Activated naive CD4-positive, alpha-beta T cell treated with anti-CD3 and anti-CD28 coated beads for 36 hours (primary cell): ENCODE measurements at places on chromosomes 7 and 10. TPM values are rescaled to one million over a fixed set of nuclear protein-coding genes. Genes with fewer than 3 reads are reported as not detected.

DNA sequence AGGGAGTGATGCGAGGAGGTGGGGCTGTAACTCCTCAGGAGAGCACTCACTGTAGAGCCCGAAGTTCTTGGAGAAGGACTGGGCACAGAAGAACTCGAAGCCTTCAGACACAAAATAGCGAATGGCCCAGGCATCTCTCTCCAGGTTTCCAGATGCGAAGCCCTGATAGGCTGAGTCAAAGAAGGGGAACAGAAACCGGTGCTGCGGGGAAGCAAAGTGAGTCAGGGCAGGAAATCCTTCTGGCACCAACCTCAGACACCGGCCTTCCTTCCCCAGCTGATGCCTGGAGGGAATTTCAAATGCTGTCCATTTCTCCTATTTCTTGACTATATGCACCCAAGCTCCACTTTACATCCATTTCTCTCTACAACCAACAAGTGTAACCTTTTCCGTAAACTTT is 26.8 kb downstream of the GOT1 start:
- H3K27me3 ChIP-seq: no peaks in the 10 kb centered on the region
- H3K27ac ChIP-seq: no peak overlapping the region
- peaks cover 40% of the 10 kb centered on the region for H3K36me3 ChIP-seq
- H3K4me3 ChIP-seq: no peak overlapping the region

Gene VSTM4
- not detected for total RNA-seq

Gene LIPM
- total RNA-seq: not detected

DNA sequence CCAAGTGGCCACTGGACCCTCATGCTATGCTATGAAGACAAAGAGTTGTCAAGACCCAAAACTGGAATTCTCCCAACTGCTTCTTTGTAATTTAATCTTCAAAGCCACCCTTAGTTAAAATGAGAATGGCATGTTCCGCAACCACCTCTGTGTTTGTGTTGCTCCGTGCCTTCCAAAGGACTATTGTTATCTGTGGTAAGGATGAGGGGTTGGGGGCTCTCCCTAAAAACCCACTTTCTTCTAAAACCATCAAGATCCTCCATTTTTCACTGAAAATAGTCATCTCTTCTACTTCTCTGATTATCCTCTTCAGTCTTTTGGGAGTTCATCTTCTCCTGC is 222.1 kb upstream of the AOAH start:
- no peak overlapping the region for H3K4me3 ChIP-seq
- no peaks in the 10 kb centered on the region for H3K27me3 ChIP-seq
- peaks cover 16% of the 10 kb centered on the region for H3K4me1 ChIP-seq
- DNase-seq: no peak
- H3K27ac ChIP-seq: no peak overlapping the region

GRCh38 chr7:151925446-151926335 is 30.6 kb upstream of the GALNTL5 start:
- H3K27me3 ChIP-seq: no peaks in the 10 kb centered on the region
- peak; percentile 60 for DNase-seq
- peaks cover 10% of the 10 kb centered on the region for H3K4me1 ChIP-seq
- no peak overlapping the region for H3K4me3 ChIP-seq
- H3K27ac ChIP-seq: peak overlapping the region; percentile 51

- H3K4me1 ChIP-seq: no peaks in the 10 kb centered on the region
- DNase-seq: no peak
- peaks cover under 1% of the 10 kb centered on the region for H3K27me3 ChIP-seq
- no peak overlapping the region for H3K4me3 ChIP-seq
- no peaks in the 10 kb centered on the region for H3K36me3 ChIP-seq
Measured at GRCh38 chr7:34772296-34772938, 114.4 kb downstream of the NPSR1 start.

Gene FAM53B
- total RNA-seq: 11.8 TPM

Gene PNLIPRP2
- not detected for total RNA-seq

Gene NCF1
- total RNA-seq: 0.50 TPM

GRCh38 chr10:71627230-71627939 is 92.2 kb downstream of the C10orf105 start:
- no peaks in the 10 kb centered on the region for H3K27me3 ChIP-seq
- no peak overlapping the region for H3K27ac ChIP-seq

- H3K27me3 ChIP-seq: peaks cover 11% of the 10 kb centered on the region
- DNase-seq: no peak
- H3K36me3 ChIP-seq: no peaks in the 10 kb centered on the region
- no peak overlapping the region for H3K4me3 ChIP-seq
- H3K27ac ChIP-seq: no peak overlapping the region
Measured at GRCh38 chr7:127290801-127291361, 38.1 kb upstream of the GRM8 start.

DNA sequence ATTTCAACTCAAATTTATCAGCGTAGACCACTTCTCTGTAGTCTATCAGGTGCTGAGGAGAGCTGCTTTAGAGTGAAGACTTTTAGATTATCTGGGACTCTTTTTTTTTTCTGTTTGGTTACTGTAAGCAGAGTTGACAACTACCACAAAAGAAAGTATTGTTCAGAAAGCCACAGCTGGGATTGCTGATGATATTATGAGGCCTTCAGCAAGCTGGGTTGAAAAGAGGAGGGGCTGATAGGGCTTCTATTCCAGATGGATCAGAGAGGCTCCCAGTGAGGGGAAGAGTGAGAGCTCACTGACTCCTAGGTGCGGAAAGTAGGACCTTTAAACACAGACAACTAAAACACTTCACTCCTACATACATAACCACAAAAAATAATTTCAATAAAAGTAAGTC is 188.5 kb upstream of the FERD3L start:
- no peak overlapping the region for H3K4me3 ChIP-seq
- no peaks in the 10 kb centered on the region for H3K27me3 ChIP-seq
- no peaks in the 10 kb centered on the region for H3K4me1 ChIP-seq
- no peaks in the 10 kb centered on the region for H3K36me3 ChIP-seq
- DNase-seq: no peak

DNA sequence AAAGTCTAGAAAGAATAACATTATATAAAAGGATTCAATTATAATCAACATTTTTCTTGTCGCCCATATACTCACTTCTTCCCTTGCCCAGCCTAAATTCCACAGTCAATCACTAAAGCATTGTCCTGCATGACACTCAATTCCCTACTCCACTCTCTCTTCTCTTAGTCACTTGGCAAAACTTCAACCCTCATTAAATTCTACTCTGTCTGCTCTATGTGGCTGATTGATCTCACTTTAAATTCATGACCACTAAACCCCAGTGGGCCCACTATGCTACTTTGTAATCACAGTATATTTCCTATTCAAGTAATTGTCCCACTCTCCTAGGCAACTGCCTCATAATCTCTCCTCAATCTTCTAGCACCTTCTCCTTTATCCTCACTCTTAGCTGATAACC is 54.1 kb downstream of the MTERF1 start:
- no peak overlapping the region for H3K4me3 ChIP-seq
- no peak for DNase-seq
- H3K27me3 ChIP-seq: no peaks in the 10 kb centered on the region
- peaks cover 17% of the 10 kb centered on the region for H3K36me3 ChIP-seq
- H3K4me1 ChIP-seq: no peaks in the 10 kb centered on the region

- no peaks in the 10 kb centered on the region for H3K36me3 ChIP-seq
- no peak overlapping the region for H3K4me3 ChIP-seq
- no peaks in the 10 kb centered on the region for H3K27me3 ChIP-seq
Measured at GRCh38 chr7:2399848-2400587, 3.4 kb upstream of the CHST12 start.

Gene COL1A2
- total RNA-seq: 0.35 TPM

Gene ZDHHC16
- total RNA-seq: 20.7 TPM

DNA sequence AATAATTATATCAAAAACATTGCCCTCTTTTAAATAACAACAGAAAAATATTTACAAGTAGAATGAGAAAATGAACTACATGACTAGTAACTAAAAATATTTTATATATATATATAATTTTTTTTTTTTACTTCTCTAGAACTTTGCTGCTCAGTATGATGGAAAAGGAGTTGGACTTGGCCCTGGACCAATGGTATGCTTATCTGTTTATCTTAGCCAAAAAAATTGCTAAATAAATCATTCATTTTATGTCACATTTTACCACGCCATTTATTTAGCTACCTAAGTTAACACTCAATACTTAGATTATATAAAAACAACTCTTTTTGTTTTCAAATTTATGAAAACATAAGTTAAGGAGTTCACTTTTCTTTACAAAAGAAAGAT is 6.7 kb downstream of the COL1A2 start:
- H3K27ac ChIP-seq: no peak overlapping the region
- no peaks in the 10 kb centered on the region for H3K36me3 ChIP-seq
- no peaks in the 10 kb centered on the region for H3K4me1 ChIP-seq
- peaks cover 9% of the 10 kb centered on the region for H3K27me3 ChIP-seq
- DNase-seq: no peak

- no peak overlapping the region for H3K4me3 ChIP-seq
- DNase-seq: no peak
- no peaks in the 10 kb centered on the region for H3K36me3 ChIP-seq
- peaks cover 10% of the 10 kb centered on the region for H3K27me3 ChIP-seq
Measured at GRCh38 chr7:12929476-12930140, 242.2 kb downstream of the ARL4A start.

DNA sequence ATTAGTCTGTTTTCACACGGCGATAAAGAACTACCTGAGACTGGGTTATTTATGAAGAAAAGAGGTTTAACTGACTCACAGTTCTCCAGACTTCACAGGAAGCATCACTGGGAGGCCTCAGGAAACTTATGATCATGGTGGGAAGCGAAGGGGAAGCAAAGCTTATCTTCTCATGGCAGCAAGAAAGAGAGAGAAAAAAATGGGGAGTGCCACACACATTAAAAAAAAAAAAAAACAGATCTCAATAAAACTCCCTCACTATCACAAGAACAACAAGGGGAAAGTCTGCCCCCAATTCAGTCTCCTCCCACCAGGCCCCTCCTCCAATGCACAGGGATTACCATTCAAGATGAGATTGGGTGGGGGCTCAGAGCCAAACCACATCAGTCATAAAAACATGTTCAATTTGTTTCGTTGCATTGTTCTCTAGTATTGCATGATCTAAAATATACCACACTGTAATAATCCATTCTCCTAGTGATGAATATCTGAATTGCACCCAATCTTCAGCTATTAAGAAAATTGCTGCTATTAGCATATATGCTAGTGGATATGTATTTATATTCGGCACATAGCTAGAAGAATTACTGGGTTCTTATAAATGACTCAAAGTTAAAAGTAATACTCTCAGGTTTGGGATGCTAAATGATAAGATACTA is 328.9 kb upstream of the KCND2 start:
- no peaks in the 10 kb centered on the region for H3K4me1 ChIP-seq
- no peaks in the 10 kb centered on the region for H3K36me3 ChIP-seq
- no peak for DNase-seq

Gene FAM237B
- total RNA-seq: not detected

- no peak overlapping the region for H3K27ac ChIP-seq
- DNase-seq: no peak
- no peak overlapping the region for H3K4me3 ChIP-seq
Measured at GRCh38 chr10:93680412-93681047, 21.9 kb downstream of the FRA10AC1 start.

Gene NRP1
- total RNA-seq: not detected

Gene DOCK4
- total RNA-seq: 0.62 TPM

Gene FZD8
- 0.15 TPM for total RNA-seq

GRCh38 chr7:70132226-70132851 is 534.1 kb downstream of the AUTS2 start:
- no peaks in the 10 kb centered on the region for H3K27me3 ChIP-seq
- DNase-seq: no peak
- no peaks in the 10 kb centered on the region for H3K4me1 ChIP-seq
- no peak overlapping the region for H3K27ac ChIP-seq
- H3K36me3 ChIP-seq: no peaks in the 10 kb centered on the region

- peak overlapping the region; percentile 96 for H3K27ac ChIP-seq
- no peak for DNase-seq
- no peak overlapping the region for H3K4me3 ChIP-seq
- H3K36me3 ChIP-seq: peaks cover 79% of the 10 kb centered on the region
- no peaks in the 10 kb centered on the region for H3K27me3 ChIP-seq
Measured at GRCh38 chr7:99622596-99622995, 5.8 kb downstream of the ZSCAN25 start.

- no peak for DNase-seq
- no peak overlapping the region for H3K27ac ChIP-seq
- H3K36me3 ChIP-seq: peaks cover 35% of the 10 kb centered on the region
- peaks cover 13% of the 10 kb centered on the region for H3K4me1 ChIP-seq
- no peak overlapping the region for H3K4me3 ChIP-seq
Measured at GRCh38 chr10:119347181-119347974, 140.0 kb downstream of the GRK5 start.

- no peak for DNase-seq
- no peak overlapping the region for H3K27ac ChIP-seq
- H3K4me3 ChIP-seq: no peak overlapping the region
- H3K27me3 ChIP-seq: no peaks in the 10 kb centered on the region
- H3K36me3 ChIP-seq: peaks cover 10% of the 10 kb centered on the region
Measured at GRCh38 chr7:149723795-149724495, 49.4 kb downstream of the ZNF467 start.

Gene EN2
- not detected for total RNA-seq

Gene SORCS1
- not detected for total RNA-seq

GRCh38 chr10:91681361-91682276 is 48.7 kb upstream of the PPP1R3C start:
- no peak overlapping the region for H3K27ac ChIP-seq
- no peaks in the 10 kb centered on the region for H3K4me1 ChIP-seq
- H3K27me3 ChIP-seq: peaks cover 2% of the 10 kb centered on the region
- DNase-seq: peak; percentile 21

- peaks cover 4% of the 10 kb centered on the region for H3K4me1 ChIP-seq
- no peak overlapping the region for H3K27ac ChIP-seq
- peaks cover 34% of the 10 kb centered on the region for H3K27me3 ChIP-seq
- no peak overlapping the region for H3K4me3 ChIP-seq
- H3K36me3 ChIP-seq: peaks cover 2% of the 10 kb centered on the region
- DNase-seq: no peak
Measured at GRCh38 chr7:121871188-121871587, 1.8 kb upstream of the PTPRZ1 start.

DNA sequence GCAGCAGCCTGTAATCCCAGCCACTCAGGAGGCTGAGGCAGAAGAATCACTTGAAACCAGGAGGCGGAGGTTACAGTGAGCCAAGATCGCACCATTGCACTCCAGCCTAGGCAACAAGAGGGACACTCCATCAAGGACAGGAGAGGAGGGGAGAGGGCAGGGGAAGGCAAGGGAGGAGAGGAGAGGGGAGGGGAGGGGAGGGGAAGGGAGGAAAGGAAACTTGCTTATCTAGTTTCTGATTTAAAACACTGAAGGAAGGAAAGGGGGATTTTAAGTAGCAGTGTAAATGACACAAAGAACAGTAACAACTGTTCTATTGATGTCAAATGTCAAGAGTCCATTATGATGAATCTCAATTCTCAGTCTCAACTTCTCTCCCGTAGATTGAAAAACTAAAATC is 43.7 kb downstream of the SRPK2 start:
- H3K4me1 ChIP-seq: peaks cover 63% of the 10 kb centered on the region
- no peaks in the 10 kb centered on the region for H3K27me3 ChIP-seq
- no peaks in the 10 kb centered on the region for H3K36me3 ChIP-seq
- DNase-seq: peak; percentile 62

DNA sequence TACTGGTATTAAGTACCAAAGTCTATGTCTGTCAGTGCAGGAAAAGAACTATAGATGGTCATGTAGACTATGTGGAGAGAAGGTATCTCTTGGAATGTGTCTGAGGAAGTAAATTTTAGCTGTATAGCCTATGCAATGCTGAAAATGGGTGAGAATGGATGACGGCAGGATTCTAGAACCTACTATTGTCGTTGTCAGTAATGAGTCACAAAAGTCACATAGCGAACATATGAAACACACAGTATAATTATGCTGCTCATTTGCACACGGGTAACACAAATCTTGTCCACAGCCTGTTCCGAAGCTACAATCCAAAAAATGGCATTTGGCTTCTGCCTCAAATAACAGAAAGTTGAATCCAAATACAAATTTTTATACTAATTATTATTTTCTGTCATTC is 33.6 kb upstream of the KMT2E start:
- H3K36me3 ChIP-seq: no peaks in the 10 kb centered on the region
- no peak for DNase-seq
- peaks cover 45% of the 10 kb centered on the region for H3K4me1 ChIP-seq
- no peaks in the 10 kb centered on the region for H3K27me3 ChIP-seq
- H3K4me3 ChIP-seq: no peak overlapping the region

Gene YKT6
- 57.3 TPM for total RNA-seq
